ENCODE measurements at places on chromosomes 4 and X.
A peak's percentile ranks its signal among the peaks of the same experiment; 100 is the strongest.

- peak; percentile 20 for DNase-seq
Observed at GRCh38 chrX:111511477-111511876, at the start of gene SERTM2. SERTM2 (plus strand) TSS chrX:111511645; CDS start chrX:111518858, 7,213 bp downstream.

DNA sequence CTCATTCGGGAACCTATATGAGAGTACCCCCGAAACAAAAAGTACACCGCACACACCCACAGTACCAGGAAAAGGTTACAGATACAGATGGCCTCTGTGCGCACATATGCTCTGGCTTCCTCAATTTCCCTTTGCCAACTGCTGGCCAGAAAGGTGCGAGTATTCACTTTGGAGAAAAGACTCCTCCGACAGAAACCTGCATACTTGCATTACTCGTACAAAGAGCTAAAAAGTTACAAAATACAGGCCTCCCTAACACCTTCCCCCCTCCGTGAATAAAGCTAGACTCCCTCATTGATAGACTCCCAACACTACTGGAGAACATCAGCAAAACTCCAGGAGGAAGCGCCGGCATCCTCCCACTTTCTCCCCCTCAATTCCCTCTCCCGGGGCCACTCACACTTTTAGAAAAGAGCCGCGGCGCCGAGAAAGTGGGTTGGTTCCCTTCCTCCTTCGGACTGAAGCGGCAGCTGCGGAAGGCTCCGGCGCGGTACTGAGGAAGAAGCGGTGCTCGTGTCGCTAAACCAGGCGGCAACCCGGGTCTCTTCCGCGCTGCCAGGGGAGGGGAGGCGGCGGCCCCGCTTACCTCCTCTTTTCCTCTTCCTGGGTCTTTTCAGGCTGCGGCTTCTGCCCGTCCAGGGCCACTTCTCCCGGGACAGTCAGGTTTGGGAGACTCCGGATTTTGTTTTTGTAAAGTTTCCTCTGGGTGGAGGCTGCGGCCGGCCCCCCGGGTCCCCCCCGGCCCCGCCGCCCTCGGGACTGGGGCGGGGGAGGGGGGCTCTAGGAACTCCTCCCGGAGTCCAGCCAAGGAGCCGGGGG lies 1.1 kb downstream of the FBXW7 start:
- peak; percentile 83 for DNase-seq

GRCh38 chr4:137705171-137705783 lies 173.0 kb upstream of the PCDH18 start:
- DNase-seq: peak; percentile 68

DNA sequence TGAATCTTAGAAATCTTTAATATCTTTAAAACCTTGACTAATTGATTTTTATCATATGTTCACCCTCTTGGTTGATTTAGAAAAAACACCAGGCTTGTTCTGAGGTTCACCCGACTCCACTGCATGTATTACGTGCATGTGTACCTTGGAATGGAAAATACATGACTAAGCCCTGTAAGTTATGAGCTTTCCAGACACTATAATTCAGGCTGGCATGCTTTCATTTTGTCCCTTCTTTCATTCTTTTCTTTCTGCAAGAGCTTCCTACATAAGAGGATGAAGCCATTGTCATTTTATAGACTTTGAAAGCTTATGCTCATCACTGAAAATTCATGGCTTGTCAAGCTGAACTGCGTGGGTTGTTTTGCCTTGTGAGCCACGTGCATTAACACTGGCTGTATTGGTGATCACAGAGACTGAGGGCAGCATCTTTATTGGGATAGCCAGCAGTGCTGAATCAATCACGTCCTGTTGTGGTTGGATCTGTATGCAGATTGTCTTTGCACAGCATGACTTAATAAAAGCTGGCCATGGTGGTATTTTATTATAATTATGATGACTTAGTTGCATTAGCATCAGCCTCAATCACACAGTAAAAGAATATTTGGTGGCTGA lies 141.9 kb downstream of the SLIT2 start:
- DNase-seq: no peak

DNA sequence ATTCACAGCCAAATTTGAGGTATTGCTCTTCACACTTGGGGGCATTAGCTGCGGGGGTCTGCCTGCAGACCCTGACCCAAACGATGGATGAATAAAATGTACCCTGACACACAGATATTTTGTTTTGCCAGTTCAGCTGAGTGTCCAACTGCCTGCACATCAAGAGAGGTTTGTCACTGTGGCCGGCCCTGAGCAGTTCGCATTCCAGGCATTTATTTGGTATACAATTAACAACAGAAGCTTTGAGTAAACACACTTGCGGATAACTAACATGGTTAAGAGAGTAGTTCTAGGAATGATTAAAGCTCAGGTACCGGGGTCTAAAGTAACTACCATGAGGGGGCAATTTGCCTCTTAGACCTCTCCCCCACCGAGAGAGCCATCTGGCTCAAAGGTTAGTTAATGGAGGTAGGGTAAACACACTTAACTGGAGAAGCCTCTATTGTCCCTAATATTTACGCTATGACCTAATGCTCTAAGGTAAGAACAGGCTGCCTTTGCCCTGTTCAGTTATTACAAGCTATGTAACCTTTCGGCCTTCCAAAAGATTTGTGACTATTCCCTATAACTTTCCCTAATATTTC lies 162.0 kb downstream of the SNCA start:
- DNase-seq: no peak

DNA sequence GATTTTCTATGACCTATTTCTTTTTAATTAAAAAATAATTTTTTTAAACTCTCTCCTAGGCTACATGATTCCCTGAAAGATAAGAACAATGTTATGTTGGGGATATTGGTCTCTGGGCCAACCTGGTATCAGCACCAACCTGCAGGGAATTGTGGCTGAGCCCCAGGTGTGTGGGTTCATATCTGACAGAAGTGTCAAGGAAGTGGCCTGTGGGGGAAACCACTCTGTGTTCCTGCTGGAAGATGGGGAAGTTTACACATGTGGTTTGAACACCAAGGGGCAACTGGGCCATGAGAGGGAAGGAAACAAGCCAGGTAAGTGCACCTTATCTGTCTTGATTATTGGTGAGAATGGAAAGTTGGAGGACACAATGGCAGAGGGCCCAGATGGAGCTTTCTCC lies 13.5 kb downstream of the HERC3 start:
- DNase-seq: no peak

GRCh38 chrX:112614640-112615039 lies 65.1 kb downstream of the LHFPL1 start:
- no peak for DNase-seq

DNA sequence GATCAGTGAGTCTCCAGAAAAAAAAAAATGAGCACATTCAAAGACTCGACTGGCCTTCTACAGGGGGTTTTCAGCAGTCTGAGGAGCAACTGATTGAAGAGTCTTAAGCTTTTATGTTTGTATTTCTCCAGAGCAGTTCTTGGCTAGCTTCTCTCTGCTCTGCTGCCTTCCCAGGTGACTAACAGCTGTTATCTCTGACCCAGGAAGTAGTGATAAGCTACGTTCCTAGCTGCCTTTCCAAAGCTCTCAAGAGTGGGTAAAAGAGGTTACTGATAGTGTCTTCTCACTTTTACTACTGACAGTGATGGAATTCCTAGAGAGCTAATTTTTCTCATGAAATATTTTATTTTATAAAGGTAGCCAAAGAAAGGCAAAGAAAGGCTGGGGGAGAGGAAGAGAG lies 66.6 kb downstream of the ENOX2 start:
- no peak for DNase-seq

DNA sequence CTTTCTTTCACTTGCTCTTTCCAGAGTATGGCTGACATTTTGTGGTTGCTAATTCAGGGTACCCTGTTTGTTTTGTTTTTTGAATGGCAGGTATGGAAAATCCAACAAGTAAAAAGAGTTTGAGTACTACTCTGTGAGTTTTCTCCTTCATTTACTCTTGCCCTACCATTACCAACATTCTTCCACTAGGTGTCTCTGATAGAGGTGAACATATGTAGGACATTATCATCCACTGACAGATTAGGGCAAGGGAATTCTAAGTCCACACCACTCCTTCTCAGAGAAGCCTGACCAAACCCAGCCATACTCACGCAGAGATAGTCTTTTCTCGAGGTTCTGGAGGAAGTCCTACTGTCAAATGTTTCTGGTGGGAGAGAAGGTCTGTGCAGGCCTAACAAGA lies 36.7 kb upstream of the HDAC8 start:
- no peak for DNase-seq

DNA sequence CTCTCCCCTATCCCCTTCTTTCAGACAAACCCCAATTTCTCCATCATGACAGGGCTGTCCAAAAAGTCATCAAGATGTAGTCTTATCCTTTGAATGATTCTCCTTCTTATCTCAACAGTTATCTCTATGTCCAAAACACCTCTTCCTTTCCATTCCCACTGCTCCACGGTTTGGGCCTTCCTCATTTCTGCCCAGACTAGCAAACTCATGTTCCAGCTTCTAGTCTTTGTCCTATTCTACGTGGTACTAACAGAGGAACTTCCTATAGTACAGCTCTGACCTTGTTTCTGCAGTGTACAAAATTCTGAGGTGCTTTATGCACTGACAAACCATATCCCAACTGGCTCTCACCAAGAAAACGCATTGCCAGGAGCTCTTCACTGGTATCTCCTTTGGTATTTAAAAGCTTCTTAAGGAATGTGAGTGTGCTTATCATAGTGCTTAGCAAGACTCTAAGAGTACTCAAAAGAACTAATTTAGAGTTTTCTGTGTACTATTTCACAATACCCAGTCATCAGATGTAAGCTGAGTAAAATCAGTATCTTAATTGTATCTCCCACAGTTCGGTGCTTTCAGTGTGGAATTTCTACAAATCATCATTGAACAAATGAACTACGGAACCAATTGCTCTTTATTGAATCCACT lies 65.5 kb downstream of the MAML3 start:
- DNase-seq: peak; percentile 36

- DNase-seq: peak; percentile 57
Observed at GRCh38 chrX:1248331-1249061, 20.1 kb upstream of the CSF2RA start.

- peak; percentile 4 for DNase-seq
Observed at GRCh38 chrX:132090403-132091159, 37.2 kb downstream of the FRMD7 start.

DNA sequence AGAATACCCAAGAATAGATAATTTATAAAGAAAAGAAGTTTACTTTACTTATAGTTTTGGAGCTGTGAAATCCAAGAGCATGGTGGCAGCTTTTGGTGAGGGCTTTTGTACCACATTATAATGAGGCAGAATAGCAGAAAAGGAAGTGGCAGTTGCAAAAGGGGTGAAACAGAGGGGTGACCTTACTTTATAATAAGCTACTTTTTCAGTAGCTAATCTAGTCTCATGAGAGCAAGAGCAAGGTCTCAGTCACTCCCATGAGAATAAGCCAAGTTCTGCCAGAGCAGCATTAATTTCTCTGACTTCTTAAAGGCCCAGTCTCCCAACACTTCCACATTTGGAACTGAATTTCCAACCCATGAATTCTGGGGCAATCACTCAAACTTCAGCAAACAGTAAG lies 502.0 kb downstream of the GBA3 start:
- no peak for DNase-seq

GRCh38 chrX:31969714-31970113 lies 897.9 kb upstream of the FTHL17 start:
- no peak for DNase-seq

GRCh38 chr4:3390288-3390811 lies 51.4 kb upstream of the HGFAC start:
- no peak for DNase-seq

DNA sequence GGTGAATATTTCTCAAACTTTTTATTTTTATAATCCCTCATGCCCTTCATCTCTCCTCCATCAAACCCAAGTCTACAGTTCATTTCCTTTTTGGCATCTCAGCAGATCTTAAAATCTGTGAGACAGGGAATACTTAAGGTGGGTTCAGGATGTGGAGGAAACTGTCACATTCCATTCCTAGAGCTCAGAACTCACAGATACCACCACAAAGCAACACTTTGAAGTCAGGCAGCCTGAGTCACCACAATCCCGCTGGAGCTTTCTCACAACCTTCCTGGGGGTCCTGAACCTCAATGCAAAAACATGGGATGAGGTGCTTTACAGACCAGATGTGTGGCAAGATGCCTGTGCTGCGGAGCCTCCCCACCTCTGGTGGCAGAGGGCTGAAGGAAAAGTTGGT lies 63.2 kb downstream of the HHIP start:
- no peak for DNase-seq

DNA sequence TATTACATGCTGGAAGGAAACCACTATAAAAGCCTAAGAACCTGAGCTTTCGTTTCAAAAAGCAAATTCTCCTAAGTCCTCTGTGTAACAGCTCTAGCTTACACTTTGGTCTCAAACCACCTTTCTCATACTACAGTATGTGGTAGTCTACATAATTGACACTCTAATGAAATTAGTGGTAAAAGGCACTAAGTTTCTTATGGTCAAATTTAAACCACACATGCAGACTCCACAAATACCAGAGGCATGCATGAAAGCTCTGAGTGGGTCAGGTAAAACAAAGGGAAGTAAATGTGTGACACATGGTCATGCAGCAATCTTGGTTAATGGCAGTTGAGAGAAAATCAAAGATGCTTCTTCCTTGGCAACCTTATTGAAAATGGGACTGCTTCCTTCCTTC lies 187.8 kb downstream of the CCNG2 start:
- no peak for DNase-seq

DNA sequence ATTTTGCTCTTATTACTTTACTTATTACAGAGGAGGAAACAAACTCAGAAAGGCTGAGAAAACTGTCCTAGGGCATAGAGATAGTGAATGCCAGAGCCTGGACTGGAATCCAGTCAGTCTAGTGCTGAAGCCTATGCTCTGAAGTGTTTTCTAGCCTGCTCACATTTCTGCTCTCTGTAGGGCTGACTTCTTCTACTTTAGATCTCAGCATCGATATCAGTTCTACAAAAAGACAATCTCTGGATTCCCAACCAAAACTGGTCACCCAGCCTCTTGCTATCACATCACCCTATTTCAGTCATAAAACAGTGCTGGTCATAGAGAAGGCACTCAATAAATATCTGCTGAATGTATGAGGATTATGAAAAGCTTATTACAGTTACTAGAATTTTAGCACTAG lies 87.2 kb downstream of the FAM13A start:
- DNase-seq: no peak

Measured in inflammatory macrophage (primary cell).